ENCODE measurements at places on chromosomes 1 and 21.

GRCh38 chr1:188127507-188127906 is 1298.8 kb downstream of the PLA2G4A start:
- DNase-seq, result no peak

- DNase-seq, result no peak
These were observed 109.3 kb downstream of the PRKAB2 start for GRCh38 chr1:147062956-147063355.

GRCh38 chr1:22256213-22256512 is 113.3 kb upstream of the WNT4 start:
- DNase-seq, result no peak

DNA sequence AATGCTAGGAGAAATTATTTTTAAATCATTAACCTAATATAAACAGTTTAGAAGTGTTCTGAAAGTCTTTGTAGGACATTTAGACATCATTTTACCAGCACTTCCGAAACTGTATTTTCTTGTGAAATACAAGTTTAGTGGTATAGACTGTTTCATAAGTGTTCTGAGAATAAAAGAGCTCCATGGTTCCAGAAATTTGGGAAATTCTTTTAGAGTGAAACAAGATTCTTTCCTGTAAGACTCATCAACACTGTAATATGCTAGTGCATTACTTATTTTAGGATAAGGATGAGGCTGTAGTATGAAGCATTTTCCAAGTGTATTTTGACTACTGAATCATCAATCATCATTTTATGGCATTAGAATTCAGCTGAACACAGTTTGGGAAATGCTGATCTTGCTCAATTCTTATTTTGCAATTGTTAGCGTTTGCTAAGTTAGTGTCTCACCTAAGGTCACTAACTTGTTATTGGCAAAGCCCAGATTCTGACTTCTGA is 73.4 kb downstream of the CEP350 start:
- no peak for DNase-seq
